Stimulated activated CD4-positive, alpha-beta T cell treated with anti-CD3 and anti-CD28 coated beads, TNF-alpha, amount 100 ng/mL, for 1 hour (primary cell): ENCODE measurements at places on chromosomes 6 and 20.

GRCh38 chr6:132132422-132132821, 181.2 kb upstream of the CCN2 start:
- no peak for DNase-seq

DNA sequence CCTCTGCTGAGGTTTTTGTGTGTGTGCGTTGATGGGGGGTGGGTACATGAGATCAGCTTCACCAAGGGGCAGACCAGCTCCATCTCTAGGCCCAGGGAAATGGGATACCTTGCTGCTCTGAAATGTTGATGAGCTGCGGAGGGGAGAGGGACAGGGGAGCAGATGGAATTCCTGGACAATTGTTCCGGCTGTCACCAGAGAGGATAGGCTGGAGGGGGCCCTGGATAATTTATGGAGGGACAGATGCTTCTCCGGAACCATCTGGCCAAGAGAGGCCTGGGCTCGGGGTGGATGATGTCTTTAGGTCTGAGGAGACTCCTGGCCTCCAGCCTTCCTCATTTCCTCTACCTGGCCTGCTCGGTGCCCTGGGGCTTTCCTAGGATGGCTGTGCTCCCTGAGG, 1.9 kb upstream of the TJAP1 start:
- no peak for DNase-seq

DNA sequence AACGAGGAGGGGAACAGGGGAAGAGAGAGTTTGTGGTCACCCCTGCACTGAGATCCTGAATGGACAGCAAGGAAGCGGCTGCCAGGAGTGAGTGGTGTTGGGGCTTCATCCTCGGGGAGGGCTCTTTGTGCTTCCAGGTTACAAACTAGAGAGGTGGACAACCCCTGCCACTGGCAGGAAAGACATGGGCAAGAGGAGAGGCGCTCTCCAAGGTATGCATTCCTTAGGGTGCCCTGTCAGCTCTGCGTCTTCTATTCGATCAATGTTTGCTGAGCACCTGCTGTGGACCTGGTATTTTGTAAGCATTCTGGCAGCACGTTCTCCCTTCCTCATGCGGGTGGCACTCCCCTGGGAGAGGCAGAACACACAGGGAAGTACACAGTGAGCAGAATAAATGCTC, 93.6 kb downstream of the CDH4 start:
- no peak for DNase-seq

DNA sequence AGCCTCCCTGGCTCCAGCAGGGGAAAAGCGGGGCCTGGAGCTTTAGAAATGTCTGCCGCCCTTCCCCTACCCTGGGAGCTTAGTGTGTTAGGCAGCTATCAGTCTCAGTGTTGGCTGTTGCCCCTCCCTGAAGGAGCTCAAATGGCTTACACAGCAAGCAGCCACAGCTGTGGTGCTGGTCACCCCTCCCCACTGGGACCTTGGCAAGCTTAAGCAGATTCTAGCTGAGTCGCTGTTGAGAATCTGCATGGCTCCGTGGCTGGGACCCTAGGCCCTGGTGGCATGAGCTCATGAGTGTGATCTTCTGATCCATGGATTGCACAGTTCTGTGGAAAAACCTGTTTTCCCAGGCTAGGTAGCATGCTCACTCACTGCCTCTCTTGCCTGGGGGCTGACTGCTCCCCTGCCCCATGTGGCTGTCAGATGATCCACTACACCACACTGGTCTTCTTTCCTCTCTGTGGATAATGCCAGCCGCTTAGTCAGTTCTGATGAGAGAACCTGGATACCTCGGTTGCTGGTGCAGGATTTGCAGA, 714.0 kb downstream of the MAFB start:
- DNase-seq, result no peak

DNA sequence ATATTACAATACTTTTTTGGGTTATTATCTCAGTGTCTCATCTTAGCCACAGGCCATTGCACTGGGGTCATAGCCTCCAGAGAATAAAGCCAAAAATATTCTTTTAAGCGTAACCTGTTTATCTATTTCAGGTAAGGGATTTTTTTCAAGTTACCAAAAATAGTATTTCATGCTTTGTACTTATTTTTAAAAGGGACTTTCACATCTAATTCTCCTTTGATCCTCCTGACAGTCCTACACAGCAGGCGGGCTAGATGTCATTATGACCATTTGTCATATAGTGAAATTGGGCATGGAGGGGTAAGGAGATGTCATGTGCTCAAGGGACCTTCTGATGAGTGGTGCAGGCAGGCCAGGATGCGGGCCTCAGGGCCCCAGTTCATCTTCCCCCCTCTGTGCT, 68.9 kb downstream of the TBC1D7 start:
- no peak for DNase-seq

DNA sequence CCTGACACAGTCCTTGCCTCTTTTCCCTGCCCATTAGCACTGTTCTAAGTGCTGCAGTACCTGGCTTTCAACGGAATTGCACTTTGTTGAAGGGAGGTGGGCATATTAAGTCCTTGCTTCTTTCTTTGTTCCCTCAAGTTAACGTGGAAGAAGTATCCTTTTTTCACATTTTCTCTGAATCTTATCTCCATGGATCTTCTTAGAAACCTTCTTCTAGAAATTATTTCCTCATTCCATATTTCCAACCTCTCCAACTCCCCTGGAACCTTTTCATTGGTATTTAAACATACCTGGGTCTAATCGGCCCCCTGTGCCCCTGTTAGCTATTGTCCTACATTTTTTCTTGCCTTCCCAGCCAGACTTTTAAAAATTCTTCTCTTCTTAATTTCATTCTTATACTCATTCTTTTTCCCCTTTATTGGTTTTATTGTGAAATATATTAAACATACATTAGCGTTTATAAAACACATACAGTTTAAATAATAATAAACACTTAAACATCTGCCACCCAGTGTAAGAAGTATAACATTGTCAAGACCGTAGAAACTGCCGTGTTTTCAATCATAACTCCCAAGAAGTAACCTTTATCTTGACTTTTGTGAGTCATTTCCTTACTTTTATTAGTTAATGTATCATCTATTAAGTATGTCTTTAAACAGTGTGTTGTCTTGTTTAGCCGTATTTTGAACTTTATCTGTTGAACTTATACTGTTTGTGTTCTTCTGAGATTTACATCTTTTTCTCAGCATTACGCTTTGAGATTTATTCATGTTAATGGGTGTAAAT, 118.2 kb downstream of the CDKAL1 start:
- DNase-seq, result no peak

- DNase-seq, result no peak
Observed at GRCh38 chr6:14912226-14912625, 333.6 kb upstream of the JARID2 start.

- DNase-seq, result no peak
Observed at GRCh38 chr6:100022847-100023246, 28.8 kb upstream of the MCHR2 start.

- DNase-seq, result no peak
Observed at GRCh38 chr6:15457121-15457650, 205.6 kb downstream of the DTNBP1 start.

DNA sequence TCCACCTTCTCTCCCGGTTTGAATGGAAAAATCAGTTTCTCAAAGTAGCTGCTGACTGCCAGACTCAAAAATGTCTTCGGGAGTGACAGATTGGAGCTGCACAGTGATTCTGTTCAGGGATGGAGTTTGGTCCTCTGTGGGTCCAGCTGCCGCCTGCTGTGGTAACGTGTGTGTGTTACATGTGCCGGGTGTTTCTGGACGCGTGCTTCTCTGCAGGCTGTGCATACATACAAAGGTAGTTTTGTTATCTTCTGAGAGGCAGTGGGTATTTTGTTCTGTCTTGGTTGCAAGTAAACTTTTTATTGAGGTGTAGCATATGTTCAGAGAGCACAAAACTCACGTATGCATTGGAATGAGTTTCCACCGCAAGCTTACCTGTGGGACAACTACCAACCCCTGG, 41.3 kb upstream of the NAA20 start:
- no peak for DNase-seq

DNA sequence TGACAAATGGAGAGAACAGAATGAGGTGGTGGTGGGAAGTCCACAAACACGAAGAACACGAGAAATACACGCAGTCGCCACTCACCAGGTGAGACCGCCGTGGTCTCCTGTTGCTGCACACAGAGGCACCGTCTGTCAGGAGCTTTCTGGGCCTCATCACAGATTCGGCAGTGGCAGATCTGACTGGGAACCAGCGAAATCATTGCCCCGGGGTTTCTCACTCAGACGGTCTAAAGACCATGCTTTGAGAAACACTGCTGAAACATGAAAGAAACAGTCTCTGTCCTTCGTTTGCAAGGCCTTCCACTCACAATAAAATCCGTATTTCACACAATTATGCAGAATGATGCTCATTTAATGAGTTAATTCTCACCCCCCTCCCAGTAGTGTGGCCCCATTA, 130.9 kb upstream of the AFDN start:
- DNase-seq, result no peak

GRCh38 chr6:3813150-3813780, 35.9 kb upstream of the FAM50B start:
- no peak for DNase-seq

GRCh38 chr6:51459958-51460357, 627.5 kb downstream of the PKHD1 start:
- DNase-seq, result no peak

- no peak for DNase-seq
Observed at GRCh38 chr6:1526398-1527072, 83.2 kb upstream of the FOXC1 start.

- no peak for DNase-seq
Observed at GRCh38 chr6:99132026-99132635, 184.4 kb upstream of the FBXL4 start.

DNA sequence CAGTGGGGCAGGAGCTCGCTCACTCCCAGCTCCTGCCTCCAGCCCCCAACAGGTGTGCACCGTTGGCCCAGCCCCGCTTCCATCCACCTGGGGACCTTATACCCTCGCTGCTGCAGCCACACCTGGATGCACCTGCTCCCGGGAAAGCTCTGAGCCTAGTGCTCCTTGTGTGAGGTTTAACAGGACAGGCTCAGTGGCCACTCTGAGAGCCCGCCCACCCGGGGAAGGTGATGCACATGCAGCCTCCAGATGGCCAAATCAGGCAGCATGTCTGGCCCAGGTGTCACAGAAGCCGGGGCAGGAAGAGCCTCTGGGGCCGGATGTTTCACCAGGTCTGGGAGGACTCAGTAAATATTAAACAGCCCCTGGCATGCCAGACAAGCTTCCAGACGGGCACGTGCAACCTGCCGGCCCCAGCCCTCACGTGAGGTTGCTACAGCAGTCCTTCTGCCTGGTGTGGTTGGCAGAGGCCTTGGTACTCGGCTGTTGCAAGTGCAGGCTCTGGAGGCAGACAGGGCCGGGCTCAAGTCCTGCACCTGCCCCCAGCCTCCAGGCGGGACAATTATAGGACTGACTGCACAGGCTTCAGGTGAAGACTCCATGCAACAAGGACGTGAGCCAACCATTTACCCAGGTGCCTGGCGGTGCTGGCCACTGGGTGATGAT, 66.9 kb downstream of the RIPOR3 start:
- no peak for DNase-seq

DNA sequence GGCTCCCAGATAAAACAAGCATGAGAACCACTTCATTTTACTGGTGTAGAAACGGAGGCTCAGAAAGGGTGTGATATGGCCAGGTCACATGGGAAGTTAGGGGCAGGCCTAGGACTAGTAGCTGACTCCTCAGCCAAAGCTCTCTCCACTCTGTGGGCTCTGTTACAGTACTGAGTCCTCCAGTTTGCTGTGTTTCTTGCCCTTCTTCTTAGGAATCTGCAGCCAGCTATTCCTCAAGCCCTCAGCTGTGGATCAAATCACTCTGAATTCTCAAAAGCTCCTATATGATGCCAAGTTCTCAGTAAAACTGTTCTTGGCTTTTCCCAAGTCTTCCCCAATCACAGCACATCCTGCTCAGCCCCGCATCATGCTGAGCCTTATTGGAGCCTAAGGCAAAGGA, 42.5 kb upstream of the ADGRF1 start:
- DNase-seq, result no peak

GRCh38 chr6:134875367-134875766, 74.5 kb downstream of the ALDH8A1 start:
- no peak for DNase-seq

DNA sequence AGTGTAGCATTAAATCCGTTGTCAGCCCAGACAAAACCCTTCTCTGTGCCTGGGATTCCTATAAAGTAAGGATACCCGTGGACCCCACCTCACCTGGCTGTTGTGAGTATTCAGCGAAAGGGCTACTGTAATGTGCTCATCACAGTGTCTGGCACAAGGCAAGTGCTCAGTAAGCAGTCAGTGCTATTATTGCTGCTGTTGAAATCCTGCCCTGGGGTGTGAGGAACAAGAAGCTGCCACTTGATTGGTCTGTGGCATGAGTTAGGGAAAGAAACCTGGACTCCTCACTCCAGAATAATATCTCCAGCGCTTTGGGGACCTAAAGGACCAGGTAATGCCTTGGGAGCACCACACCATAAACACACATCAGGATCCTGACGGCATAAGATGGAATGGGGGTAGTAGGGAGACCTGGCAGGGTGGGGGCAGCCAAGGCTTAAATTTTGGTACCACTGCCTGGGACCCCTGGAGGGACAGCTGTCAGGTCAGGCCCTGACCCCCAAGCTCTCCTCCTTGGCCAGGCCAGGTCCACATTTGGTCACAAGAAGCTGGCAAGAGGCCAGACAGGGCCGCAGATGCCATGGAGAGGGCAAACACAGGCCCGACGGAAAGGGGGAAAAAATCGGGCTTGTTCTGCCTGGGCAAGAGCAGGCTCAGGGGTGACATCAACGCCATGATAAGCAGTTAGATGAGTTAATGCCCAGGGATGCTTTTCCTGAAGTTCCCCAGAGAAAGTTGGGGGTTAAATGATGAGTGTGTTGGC, 66.5 kb downstream of the MRPL14 start:
- DNase-seq, result no peak

GRCh38 chr20:43752561-43753301, 25.9 kb upstream of the GTSF1L start:
- no peak for DNase-seq

DNA sequence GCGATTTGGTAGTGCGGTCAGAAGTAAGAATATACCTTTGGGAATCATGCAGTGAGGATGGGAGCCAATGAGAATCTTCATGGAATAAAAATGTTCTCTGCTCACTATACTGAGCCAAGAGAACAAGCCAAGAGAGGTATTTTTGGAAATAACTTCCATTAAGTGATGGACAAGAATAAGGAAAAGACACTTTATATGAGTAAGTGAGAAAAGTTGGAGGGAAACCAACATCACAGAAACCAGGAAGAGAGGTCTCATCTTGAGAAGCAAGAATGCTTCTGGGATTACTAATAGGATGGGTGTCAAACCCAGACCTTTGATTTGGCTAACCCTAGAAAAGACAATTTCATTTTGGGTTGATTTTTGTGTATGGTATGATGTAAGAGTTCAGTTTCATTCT, 181.2 kb upstream of the JAG1 start:
- no peak for DNase-seq

DNA sequence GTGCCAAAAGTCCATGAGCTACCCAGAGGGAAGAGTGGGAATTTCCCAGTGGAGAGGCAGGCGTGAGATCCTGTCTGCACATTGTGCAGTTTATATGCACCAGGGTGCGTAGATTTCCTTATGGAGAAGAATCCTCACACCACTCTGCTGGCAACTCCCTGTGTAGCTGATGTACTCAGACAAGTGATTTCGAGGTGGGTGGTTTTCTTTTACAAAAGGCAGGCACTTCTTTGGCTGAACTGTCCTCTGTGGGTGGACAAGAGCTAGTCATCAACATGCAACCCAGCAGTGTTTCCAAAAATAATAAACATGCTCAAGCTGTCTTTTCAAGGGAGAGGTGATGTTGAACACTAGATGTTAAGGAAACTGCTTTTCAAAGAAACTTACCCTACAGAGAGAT, 121.7 kb upstream of the NXT1 start:
- no peak for DNase-seq
